NCI-H69 (cell line): ENCODE measurements at places on chromosomes 12 and 14.

DNA sequence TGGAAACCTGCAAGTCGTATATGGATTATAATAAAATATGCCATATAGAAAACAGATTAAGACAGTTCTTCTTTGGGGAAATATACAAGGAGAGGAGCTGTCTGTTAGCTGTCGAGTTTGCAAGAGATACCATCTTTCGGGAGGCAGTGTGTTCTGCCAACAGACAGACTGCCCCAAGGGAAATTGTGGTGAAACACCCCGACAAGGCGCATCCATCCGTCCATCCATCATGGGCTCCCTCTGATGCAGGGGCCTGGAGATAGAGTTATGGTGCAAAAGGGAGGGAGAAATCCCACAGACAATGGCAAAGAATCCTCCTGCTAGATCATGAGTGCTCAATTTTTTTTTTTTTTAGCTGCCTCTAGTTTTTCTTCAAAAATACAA, 156.3 kb downstream of the DPF3 start:
- DNase-seq: no peak

- DNase-seq: peak; percentile 91
These were observed 85.4 kb downstream of the PTCSC3 start for GRCh38 chr14:36091096-36091495.

- DNase-seq: no peak
These were observed 12.8 kb downstream of the GSKIP start for GRCh38 chr14:96376093-96376492.

DNA sequence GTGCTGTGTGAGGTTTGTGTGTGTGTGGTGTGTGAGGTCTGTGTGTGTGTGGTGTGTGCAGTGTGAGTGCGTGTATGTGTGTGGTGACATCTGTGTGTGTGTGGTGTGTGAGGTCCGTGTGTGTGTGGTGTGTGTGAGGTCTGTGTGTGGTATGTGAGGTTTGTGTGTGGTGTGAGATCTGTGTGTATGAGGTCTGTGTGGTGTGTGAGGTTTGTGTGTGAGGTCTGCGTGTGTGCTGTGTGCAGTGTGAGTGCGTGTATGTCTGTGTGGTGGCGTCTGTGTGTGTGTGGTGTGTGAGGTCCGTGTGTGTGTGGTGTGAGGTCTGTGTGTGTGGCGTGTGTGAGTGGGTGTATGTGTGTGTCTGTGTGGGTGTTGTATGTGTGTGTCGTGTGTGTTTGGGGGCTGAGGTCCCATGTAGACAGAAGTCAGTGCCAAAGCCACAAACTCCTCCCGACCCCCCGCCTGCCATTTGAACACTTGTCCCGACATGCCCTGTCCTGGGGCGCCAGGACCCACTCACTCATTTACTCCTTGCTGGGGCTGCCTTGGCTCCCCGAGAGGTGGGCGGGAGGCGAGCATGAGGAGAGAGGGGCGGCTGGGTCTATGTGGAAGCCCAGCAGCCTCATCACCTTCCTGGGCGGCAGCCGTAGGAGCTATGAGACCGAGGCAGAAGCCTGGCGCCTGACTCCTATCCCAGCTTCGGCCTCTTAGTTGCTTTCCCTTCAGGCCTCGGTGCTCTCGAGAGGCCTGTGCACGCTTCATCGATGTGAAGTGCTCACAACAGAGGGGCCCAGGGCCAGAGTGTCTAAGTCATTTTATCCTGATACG, 20.5 kb downstream of the RILPL1 start:
- no peak for DNase-seq

GRCh38 chr12:78886719-78887407, 22.3 kb downstream of the SYT1 start:
- DNase-seq: peak; percentile 45

- no peak for DNase-seq
These were observed 30.2 kb downstream of the PWP1 start for GRCh38 chr12:107715780-107716179.

GRCh38 chr12:482061-482460, 22.3 kb downstream of the B4GALNT3 start:
- DNase-seq: peak; percentile 46

DNA sequence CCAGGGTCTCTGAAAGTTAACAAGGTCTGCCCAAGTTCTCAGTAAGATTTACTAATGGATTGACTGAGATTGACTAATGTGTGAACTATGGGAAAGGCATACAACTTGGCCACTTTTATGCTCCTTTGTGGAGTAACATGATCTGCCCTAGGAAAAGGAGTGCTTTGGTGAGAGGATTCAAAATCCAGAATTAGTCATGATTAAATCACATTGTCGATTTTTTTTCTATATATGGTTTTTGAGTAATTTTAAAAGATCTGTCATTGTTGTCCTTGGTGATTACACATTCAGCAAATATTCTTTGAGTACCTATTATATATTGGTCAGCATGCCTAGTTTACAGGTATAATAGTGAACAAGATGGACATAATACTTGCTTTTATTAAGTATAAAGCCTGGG, 147.7 kb upstream of the SYT10 start:
- DNase-seq: no peak

GRCh38 chr14:75910048-75910447, 71.7 kb downstream of the TGFB3 start:
- DNase-seq: peak; percentile 19

- no peak for DNase-seq
These were observed 121.7 kb upstream of the FUT8 start for GRCh38 chr14:65290830-65291229.

- DNase-seq: no peak
These were observed 1.6 kb downstream of the ZFYVE26 start for GRCh38 chr14:67814821-67815220.

DNA sequence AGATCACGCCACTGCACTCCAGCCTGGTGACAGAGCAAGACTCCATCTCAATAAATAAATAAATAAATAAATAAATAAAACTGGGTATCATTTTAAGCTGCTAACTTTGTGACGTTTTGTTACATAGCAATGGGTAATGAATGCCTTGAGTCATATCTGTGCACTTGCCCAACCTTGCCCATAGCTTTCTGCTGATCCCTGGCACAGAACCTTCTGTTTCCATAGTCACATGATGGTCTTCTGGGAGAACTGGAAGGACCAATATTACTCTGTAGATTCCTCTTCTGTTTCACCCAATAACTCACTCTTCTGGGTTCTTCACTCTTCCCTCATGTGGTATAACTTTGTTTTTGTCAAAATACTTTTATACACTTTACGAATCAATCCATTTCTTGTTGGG, 140.8 kb downstream of the SCARB1 start:
- no peak for DNase-seq

DNA sequence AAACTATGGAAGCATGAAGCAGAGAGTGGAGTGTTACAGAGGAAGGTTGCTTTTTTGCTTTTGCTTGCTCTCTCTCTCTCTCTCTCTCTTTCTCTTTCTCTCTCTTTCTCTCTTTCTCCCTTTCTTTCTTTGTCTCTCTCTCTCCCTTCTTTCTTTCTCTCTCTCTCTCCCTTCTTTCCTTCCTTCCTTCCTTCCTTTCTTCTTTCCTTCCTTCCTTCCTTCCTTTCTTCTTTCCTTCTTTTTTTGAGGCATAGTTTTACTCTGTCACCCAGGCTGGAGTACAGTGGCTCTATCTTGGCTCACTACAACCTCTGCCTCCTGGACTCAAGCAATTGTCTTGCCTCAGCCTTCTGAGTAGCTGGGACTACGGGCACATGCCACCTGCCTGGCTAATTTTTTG, 7.6 kb downstream of the ARHGDIB start:
- no peak for DNase-seq
